ENCODE measurements at places on chromosomes 2 and 18.
A peak's percentile ranks its signal among the peaks of the same experiment; 100 is the strongest.

- DNase-seq, result peak; percentile 1
Observed at GRCh38 chr18:30971338-30971956, 71.1 kb downstream of the DSC3 start.

- DNase-seq, result no peak
Observed at GRCh38 chr2:163735685-163736432, at the start of gene FIGN. FIGN (minus strand) TSS chr2:163736008; CDS start chr2:163734927, 1,081 bp downstream.

- no peak for DNase-seq
Observed at GRCh38 chr2:172416447-172417058, 10.8 kb upstream of the ITGA6 start.

- DNase-seq, result no peak
Observed at GRCh38 chr2:39902103-39902502, 123.0 kb upstream of the THUMPD2 start.

DNA sequence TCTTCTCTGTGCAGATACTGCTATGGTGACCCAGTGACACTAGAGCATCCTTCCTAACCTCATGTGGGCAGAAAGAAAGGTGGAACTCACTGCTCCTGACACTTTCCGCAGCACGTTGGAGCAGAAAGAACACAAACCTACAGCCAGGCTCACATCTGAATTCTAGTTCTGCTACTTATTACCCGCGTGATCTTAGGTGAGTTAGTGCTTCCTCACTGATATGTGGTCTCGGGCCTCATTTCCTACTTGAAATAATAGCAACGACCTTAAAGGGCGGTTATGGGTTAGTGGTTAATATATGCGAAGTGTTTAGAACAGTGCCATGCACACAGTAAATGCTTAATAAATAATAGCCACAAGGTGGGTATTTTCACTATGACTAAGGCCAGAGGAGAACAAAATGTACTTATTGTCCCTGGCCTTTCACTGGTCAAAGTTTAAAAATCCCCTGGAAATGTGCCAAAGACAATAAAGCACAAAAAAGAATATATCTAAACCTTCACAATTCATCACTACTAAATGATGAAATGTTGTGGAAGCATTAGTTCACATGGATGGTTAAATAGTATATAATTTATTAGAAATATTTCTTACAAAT lies 66.6 kb downstream of the MYOM1 start:
- DNase-seq, result no peak

DNA sequence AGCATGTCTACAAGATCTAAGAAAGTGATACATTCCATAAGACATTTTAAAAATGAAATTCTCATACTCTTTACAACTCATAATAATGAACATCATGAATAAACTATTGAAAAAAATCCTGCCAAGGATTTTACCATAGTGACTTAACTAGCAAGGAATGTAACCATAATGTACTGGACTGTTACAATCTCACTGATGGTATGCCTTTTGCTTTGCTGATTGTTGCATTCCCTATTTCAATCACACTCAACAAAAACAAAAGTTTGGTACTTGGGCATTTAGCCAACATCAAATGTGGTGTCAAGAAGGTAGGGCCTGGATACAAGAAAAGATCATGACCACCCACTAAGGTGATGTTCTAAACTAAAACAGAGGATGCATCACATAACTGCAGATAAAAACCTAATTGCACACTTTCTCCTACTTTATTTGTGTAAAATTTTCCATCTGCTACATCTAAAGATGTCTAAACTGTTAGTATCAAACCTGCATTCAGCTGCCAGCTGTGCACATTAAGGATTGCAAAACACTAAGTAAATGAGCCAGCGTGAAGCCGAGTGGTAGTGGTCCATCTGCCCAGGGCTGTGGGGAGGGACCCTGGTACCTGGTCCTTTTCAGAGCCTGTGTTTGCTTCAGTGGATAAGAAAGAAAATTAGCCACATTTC lies 564.4 kb downstream of the ZEB2 start:
- DNase-seq, result peak; percentile 38

DNA sequence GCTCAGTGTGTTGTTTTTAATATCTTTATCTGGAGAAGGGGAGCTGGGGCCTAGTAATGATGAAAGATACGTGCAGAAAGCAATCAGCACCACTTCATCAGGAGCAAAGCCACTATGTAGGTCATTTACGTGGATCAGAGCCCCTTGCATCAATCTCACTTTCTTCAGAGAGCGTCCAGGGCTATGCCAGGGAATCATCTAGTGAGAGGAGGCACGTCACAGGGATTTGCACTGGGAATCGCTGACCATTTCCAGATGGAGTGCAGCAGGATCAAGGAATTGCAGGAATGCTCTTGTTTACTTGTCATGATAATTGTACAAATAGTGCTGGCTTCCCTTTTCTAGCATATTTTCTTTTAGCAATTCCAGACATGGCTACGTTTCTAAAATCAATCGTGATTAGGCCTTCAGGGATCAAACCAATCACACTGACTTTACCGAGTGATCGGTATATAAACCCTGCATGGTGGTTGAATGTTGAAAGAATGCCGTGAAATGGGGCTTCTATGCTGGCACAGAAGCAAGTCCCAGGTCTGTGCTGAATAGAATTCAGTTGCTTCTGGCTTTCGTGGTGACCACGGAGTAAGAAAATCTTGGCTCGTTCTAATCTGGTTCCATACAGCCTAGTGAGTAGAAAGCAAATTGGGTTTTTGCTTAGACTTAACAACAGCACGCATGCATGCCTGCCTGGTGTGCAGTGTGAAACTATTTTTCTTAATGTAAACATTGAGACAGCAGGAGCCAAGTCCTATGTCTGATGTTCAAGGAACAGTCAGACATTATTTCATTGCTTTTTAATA lies 122.8 kb downstream of the TMEM200C start:
- DNase-seq, result no peak

DNA sequence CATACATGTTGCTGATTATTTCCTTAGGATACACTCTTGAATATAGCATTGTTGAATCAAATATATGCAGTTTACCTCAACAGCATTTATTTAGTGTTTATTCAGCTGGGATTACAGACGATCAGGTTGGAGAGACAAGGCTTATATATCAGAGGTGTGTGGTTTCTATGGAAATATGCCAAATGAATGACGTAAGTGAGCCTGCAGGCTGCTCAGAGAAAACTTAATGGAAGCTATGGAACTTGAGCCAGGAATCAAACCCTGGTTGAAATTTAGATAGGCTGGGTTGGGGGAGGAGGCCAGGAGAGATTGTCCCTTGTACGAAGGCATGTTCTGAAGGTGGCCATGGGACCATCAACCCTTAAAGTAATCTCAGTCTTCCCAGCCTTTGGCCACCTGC lies 79.5 kb downstream of the INPP4A start:
- peak; percentile 38 for DNase-seq

DNA sequence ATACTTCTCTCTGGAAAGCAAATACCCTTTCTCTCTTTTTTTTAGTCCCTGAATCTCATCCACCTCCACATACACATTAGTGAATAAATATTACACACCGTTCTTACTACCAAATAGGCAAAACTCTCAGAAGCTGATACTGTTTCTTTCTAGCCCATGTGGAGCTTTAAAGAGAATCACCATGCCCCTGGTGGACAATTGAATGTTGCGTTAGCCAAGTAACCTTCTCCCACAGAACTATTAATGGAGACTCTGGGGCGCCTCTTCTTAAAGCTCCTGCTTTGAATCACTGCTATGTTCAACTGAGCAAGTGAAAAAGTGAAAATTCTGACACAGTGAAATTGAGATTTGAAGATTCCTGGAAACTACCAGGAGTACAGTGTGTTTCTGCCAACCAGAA lies 522.8 kb upstream of the CDH7 start:
- DNase-seq, result no peak

DNA sequence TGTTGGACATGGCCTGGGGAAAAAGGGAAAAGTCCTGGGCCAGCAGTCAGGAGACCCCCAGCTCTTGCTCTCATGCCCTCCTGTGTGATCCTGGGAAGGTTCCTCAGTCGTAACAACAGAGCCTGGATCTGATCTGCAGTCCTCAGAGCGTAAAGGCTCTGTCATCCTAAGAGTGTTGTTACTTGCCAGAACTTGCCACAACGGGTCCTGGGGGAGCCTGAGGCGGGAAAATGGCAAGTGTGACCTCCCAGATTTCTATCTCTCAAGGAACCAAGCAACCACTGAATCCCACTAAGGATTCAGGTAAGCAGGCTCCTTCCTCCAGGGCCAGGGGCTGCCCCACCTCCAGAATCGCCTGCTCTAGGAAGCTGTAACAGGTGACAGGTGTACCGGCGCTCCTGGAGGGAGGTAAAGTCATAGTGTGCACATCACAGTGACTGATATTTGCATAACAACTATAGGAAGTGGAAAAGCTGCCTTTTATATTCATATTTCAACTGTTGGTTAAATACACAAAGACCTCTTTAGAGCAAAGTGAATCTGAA lies 18.4 kb downstream of the HS1BP3 start:
- DNase-seq, result no peak

DNA sequence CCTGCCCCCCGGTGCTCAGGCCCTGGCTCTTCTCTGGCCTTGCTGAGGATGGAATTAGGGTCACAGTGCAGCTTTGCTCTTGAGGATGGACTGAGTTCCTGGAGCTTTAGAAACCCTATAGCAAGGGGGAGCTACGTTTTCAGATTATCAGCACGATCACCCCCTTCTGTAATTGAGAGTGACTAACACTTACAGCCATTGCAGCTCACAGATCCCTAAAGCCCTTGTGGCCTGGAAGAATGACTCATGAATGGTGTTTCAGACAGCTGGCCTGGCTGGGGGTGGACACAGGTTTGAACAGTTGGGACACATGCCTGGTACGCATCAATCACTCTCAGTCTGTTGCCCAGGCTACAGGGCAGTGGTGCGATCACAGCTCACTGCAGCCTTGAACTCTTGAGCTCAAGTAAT lies 79.7 kb upstream of the IGFBP5 start:
- no peak for DNase-seq

DNA sequence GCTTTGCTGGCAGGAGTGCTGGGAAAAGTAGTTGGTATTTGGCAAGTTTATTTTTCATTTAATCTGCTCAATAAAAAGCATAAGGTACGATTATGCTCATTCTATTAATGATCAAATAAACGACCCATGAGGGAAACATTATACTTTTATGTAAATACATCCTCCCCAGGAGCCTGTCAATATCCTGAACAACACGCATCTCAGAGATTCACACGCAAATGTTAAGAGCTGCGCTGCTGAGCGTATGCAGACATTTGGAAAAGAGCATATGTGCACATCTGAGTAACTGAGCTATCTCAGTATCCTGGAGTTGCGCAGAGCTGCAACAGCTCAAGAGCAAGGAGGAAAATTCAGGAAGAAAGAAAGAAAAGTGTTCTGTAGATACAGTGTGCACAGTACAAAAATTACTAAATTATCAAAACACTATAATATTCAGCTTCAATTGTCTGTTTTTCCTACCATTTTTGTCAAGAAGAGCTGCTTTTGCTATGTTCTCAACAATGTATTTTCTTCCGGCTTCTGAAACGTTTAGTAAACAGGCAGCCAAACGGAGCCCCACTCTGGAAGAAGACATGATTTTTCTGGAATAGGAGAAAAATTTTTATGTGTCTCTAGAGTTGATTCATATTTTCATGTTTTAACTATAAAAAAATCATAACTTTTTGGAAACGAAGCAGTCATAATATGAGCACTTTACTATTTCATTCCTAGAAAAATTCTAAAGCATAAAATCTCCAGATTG lies 2.4 kb downstream of the FTCDNL1 start:
- DNase-seq, result no peak

DNA sequence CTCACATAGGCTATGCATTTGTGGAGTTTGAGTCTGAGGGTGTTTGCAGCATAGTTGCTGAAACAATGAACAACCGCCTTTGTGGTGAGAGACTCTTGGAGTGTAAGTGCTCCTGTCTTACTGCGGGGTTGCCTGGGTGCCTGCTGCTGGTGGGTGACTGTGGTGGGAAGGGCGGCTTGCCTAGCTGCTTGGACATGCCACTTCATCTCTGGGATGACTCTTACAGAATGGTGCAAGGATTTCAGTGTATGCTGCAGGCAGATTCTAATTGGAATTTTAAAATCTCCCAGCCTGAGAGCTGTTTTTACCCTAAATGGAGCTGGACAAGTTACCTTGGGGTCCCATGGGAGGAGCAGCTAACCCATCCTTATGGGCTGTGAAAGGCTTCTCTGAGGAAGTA lies 50.1 kb downstream of the CYP27C1 start:
- DNase-seq, result no peak

GRCh38 chr2:198191651-198192050 lies 387.3 kb downstream of the PLCL1 start:
- DNase-seq, result no peak

- no peak for DNase-seq
Observed at GRCh38 chr2:168814046-168814445, 11.6 kb downstream of the NOSTRIN start.

DNA sequence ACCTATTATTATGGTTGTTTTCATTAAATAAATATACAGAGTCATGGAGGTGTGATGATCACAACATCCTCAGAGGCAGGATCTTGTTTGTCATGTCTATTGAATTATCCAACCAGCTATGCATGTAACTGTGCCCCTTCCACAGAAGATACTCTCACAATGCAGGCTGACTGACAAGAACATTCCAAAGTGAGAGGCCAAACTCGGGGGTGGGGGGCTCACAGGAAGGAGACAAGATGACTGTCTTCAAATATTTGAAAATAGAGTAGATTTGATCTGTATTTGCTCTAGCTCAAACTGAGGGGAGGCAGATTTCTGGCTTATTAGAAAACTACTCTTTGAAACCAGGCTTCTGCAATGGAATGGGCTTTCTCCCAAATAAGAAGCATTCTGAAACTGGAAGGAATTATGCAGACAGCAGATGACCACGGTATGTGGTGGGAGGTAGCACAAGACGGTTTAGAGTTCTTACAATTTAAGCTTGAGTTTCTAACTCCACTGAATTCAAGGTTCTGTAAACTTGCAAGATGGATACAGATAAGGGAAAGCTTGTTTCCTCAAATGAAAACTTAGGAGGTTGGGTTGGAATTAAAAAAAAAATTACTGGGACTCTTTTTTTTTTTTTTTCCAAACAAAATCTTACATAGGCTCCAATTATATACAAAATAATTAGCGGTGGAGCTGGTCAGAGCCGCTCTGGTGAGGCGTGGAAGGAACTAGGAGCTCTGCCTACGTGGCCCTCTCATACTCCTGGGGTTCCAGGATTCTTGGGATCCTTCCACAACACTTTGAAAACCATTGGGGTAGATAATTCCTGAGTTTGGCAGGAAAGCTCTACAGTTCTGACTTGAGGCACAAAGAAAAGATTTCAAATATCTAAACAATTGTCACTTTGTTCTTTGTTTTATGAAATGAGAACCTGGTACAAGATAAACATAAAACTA lies 79.3 kb downstream of the PLA2R1 start:
- no peak for DNase-seq

GRCh38 chr18:62437235-62438017 lies 85.4 kb upstream of the ZCCHC2 start:
- DNase-seq, result peak; percentile 35

- no peak for DNase-seq
Observed at GRCh38 chr2:26494891-26495290, 17.0 kb upstream of the OTOF start.

- no peak for DNase-seq
Observed at GRCh38 chr2:6353669-6354068, 512.0 kb downstream of the CMPK2 start.

- no peak for DNase-seq
Observed at GRCh38 chr2:172457536-172457935, 30.1 kb downstream of the ITGA6 start.

Measured in NCI-H2171 (cell line).